ENCODE measurements at places on chromosomes 7 and 10. TPM values are rescaled to one million over a fixed set of nuclear protein-coding genes. Genes with fewer than 3 reads are reported as not detected.
A peak's percentile ranks its signal among the peaks of the same experiment; 100 is the strongest.

- peak; percentile 77 for DNase-seq
- H3K27ac ChIP-seq = no peak overlapping the region
- H3K4me1 ChIP-seq = peaks cover 9% of the 10 kb centered on the region
- H3K27me3 ChIP-seq = peaks cover 15% of the 10 kb centered on the region
- H3K36me3 ChIP-seq = no peaks in the 10 kb centered on the region
- H3K4me3 ChIP-seq = no peak overlapping the region
Observed at GRCh38 chr7:135320268-135320667, 86.6 kb downstream of the STRA8 start.

GRCh38 chr10:7444551-7445121 lies 33.8 kb upstream of the SFMBT2 start:
- H3K36me3 ChIP-seq = no peaks in the 10 kb centered on the region
- peaks cover 62% of the 10 kb centered on the region for H3K27me3 ChIP-seq
- DNase-seq = no peak
- H3K4me3 ChIP-seq = no peak overlapping the region
- H3K27ac ChIP-seq = no peak overlapping the region
- H3K4me1 ChIP-seq = no peaks in the 10 kb centered on the region

- H3K27me3 ChIP-seq = no peaks in the 10 kb centered on the region
- no peak for DNase-seq
- H3K36me3 ChIP-seq = peaks cover 17% of the 10 kb centered on the region
- no peaks in the 10 kb centered on the region for H3K4me1 ChIP-seq
Observed at GRCh38 chr10:102501201-102502028, 1.1 kb downstream of the ACTR1A start.

DNA sequence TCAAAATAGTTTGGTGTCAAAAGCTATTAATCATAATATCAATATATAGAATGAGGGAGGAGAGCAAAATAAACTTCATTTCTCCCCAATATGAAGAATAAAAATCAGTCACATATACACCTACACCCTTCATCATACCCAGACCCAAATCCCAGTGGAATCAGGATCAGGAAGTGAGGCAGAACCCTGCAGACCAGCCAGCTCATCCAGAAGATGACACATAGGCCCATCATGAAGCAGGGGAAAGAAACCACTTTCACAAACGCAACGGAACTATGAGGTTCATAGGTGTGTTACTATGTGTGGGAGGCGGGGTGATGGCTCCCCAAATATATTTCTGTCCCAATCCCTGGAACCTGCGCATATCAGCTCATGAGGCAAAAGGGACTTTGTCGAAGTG lies 89.0 kb downstream of the RSU1 start:
- no peak overlapping the region for H3K27ac ChIP-seq
- no peak overlapping the region for H3K4me3 ChIP-seq
- no peaks in the 10 kb centered on the region for H3K36me3 ChIP-seq
- no peaks in the 10 kb centered on the region for H3K27me3 ChIP-seq
- no peaks in the 10 kb centered on the region for H3K4me1 ChIP-seq

GRCh38 chr7:40135317-40135610 lies 459 bp downstream of the SUGCT start:
- no peak overlapping the region for H3K27ac ChIP-seq
- H3K36me3 ChIP-seq = peaks cover 36% of the 10 kb centered on the region
- H3K4me3 ChIP-seq = peak overlapping the region; percentile 96
- DNase-seq = no peak
- peaks cover 24% of the 10 kb centered on the region for H3K4me1 ChIP-seq
- no peaks in the 10 kb centered on the region for H3K27me3 ChIP-seq

DNA sequence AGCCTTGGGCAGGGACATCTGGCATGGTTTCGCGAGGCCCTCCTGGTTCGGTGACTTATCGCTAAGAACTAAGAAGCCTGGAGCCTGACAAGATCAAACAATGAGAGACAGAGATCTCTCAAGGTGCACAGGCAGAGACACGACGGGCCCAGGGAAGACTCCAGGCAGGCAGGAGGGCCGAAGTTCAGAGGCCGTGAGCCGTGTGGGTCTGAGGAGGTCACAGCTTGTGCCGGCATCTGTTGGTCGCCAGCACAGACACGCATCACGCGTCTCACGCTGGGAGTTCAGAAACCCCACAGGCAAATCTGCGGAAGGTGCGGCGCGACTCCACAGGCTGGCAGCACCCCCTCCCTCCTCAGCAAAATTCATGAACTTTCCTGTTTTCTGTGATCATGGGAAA lies 314.0 kb downstream of the DNAJB6 start:
- no peak for DNase-seq
- no peak overlapping the region for H3K27ac ChIP-seq
- H3K4me3 ChIP-seq = no peak overlapping the region

CCDC71L gene
- total RNA-seq = 28.1 TPM

HMX3 gene
- total RNA-seq = not detected

MRPS17 gene
- 37.1 TPM for total RNA-seq

MACC1 gene
- 199 TPM for total RNA-seq

GJC3 gene
- total RNA-seq = not detected

DGKB gene
- total RNA-seq = 0.12 TPM
